Suprapubic skin (tissue), 4 donors: ENCODE measurements at places on chromosomes 4 and X. TPM values are rescaled to one million over a fixed set of nuclear protein-coding genes. Genes with fewer than 3 reads are reported as not detected.

The CHRNA9 gene
- 0.38 TPM for total RNA-seq

The TMPRSS11F gene
- total RNA-seq, result 11.3 TPM

The TMEM187 gene
- 7.8 TPM for total RNA-seq

The MAGEB10 gene
- total RNA-seq, result not detected

The AMOT gene
- 20.4 TPM for total RNA-seq

The CENPI gene
- total RNA-seq, result 1.7 TPM

The PPEF1 gene
- not detected for total RNA-seq

The ITGB1BP2 gene
- 0.78 TPM for total RNA-seq

The MAGEA3 gene
- not detected for total RNA-seq

The DTHD1 gene
- total RNA-seq, result 0.32 TPM

The UGT2B15 gene
- not detected for total RNA-seq

The ZNF280C gene
- total RNA-seq, result 5.6 TPM

The BTK gene
- 1.4 TPM for total RNA-seq

The SLC2A9 gene
- total RNA-seq, result 9.2 TPM

The TLR6 gene
- 2.7 TPM for total RNA-seq

The RPS6KA6 gene
- 5.5 TPM for total RNA-seq

The MAGEA11 gene
- not detected for total RNA-seq

The GAGE12H gene
- total RNA-seq, result not detected

The IL13RA2 gene
- total RNA-seq, result not detected

The PAGE2 gene
- not detected for total RNA-seq

The FGB gene
- not detected for total RNA-seq

The USO1 gene
- total RNA-seq, result 57.2 TPM

The EFNB1 gene
- 103 TPM for total RNA-seq

The PPBP gene
- total RNA-seq, result not detected

The PRIMPOL gene
- 12.7 TPM for total RNA-seq

The MTMR8 gene
- total RNA-seq, result 1.1 TPM

The CSAG3 gene
- total RNA-seq, result not detected

The LIAS gene
- total RNA-seq, result 8.9 TPM

The CFAP99 gene
- total RNA-seq, result not detected

The LONRF3 gene
- total RNA-seq, result 1.2 TPM

The YIPF6 gene
- total RNA-seq, result 30.5 TPM

The GLUD2 gene
- total RNA-seq, result 1.8 TPM

The SUPT20HL2 gene
- not detected for total RNA-seq

The EGF gene
- total RNA-seq, result 20.3 TPM

The USP46 gene
- 17.5 TPM for total RNA-seq

The UGT2A1 gene
- total RNA-seq, result not detected

The NPY2R gene
- 0.65 TPM for total RNA-seq

The RHOH gene
- total RNA-seq, result 1.4 TPM

The RASGEF1B gene
- total RNA-seq, result 32.4 TPM

The GRPR gene
- not detected for total RNA-seq

The PNMA3 gene
- total RNA-seq, result 0.97 TPM

The TRMT10A gene
- total RNA-seq, result 7.8 TPM

The AKAP4 gene
- not detected for total RNA-seq

The PRDM5 gene
- 12.0 TPM for total RNA-seq

The FAM53A gene
- 2.2 TPM for total RNA-seq

The IBSP gene
- not detected for total RNA-seq

The PAK3 gene
- total RNA-seq, result 2.7 TPM

The NUDT10 gene
- total RNA-seq, result 0.68 TPM

The SLITRK2 gene
- 2.7 TPM for total RNA-seq

The PNMA6F gene
- total RNA-seq, result not detected

The SLC16A2 gene
- total RNA-seq, result 2.6 TPM

The GEMIN8 gene
- total RNA-seq, result 19.2 TPM

The KCND1 gene
- 1.5 TPM for total RNA-seq

The GATA1 gene
- total RNA-seq, result not detected

The C4orf46 gene
- total RNA-seq, result 3.0 TPM

The FUNDC1 gene
- total RNA-seq, result 18.0 TPM

The RAB40A gene
- not detected for total RNA-seq
